ENCODE measurements at places on chromosomes 5 and 9.

- DNase-seq = no peak
These were observed 68.9 kb downstream of the PHF2 start for GRCh38 chr9:93645149-93645889.

DNA sequence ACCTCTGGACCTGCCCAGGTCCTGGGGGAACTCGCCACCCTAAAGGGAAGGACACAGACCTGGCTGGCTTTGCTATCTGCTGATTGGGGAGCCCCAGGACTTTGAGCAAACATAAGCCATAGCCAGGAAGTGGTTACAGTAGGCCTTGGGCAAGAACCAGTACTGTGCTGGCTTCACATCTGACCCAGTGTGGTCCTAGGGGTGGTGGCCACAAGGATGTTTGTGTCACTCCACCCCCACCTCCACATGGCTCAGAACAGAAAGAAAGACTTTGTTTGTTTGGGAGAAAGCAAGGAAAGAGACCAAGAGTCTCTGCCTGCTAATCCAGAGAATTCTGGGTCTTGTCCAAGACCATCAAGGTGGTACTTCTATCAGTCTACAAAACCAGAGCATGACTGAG, 334.2 kb downstream of the SPOCK1 start:
- no peak for DNase-seq

DNA sequence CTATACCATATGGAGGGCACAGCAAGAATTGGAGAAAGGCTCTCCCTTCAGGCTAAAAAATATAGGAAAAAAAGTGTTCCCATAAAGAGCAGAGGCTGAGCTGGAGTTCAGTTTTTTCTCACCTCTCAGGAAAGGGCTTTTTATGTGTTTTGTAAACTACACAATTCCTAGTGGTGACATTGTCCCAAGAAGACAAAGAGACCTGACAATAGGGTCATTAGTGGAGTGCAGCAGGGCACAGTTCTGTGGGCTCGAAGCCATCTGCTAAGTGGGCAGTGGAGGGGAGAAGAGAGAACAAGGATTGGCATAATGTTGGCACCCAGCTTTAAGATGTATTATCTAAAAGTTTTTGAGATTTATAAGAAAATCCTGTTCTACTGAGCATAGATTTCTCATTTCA, 162.5 kb downstream of the HCN1 start:
- DNase-seq = no peak

DNA sequence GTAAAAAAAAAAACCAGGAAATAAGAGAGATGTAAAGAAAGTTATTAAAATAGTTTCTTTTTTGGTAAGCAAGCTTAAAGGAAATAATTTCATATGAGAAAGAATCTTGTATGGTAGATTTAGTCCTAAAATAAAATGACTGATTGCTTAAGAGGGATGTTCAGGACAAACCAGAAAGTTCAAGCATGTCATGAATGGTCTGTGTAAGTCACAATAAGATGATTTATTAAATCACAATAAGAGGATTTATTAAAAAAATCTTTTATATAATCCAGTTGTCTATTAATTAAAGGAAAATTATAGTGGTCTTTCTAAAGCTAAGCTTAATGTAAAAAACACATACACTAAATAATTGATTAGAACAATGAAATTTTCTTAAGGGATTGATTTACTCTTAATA, 91.8 kb upstream of the OR13F1 start:
- no peak for DNase-seq

- DNase-seq = no peak
These were observed 28.1 kb downstream of the DYNC2I2 start for GRCh38 chr9:128628471-128629048.

- no peak for DNase-seq
These were observed 578.9 kb downstream of the CETN3 start for GRCh38 chr5:89830691-89831090.

DNA sequence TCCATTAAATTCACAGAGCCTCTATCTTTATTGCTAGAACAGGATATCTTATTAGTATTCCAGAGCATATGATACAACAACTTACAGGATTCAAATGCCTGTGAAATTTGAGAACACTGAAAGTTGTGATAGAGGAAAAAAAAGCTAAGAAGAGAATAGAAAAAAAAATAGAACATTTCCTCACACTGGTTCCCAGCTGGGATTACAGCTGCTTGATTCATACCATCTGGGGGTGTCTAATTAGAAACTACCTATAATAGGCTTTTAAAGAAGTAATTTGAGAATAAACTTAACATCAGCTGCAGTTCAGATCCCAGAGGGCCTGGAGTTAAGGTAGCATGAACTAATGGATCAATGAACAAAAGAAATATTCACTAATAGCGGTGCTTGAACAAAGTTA, 922.0 kb downstream of the CDH12 start:
- no peak for DNase-seq
